ENCODE measurements at places on chromosomes 3 and 15.

- DNase-seq = no peak
These were observed 239.3 kb downstream of the IL5RA start for GRCh38 chr3:2870724-2871333.

- DNase-seq = no peak
These were observed 422.7 kb upstream of the TPRG1 start for GRCh38 chr3:188749010-188749617.

DNA sequence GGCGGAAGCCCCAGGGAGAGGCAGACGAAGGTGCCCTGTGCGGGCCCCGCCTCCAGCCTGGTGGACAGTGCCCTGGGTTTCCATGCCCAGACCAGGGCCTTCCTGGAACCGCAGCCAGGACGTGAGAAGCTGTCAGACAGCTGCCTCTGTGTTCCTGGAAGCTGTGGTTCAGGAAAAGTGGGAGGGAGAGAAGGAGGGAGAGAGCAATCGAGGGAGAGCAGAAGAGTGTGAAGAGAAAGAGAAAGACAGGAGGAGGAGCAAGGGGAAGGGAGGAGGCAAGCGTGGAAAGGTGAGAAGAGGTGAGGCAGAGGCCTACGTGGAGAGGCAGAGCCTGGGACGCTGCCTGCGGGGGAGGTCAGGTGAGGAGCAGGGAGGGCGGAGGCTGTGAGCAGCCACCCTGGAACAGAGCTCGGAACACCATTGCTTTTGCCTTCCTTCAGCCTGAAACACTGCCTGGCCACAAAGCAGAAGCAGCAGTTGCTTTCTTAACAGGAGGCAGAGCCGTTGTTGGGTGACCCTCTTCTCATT lies 18.6 kb downstream of the ZDHHC19 start:
- no peak for DNase-seq

DNA sequence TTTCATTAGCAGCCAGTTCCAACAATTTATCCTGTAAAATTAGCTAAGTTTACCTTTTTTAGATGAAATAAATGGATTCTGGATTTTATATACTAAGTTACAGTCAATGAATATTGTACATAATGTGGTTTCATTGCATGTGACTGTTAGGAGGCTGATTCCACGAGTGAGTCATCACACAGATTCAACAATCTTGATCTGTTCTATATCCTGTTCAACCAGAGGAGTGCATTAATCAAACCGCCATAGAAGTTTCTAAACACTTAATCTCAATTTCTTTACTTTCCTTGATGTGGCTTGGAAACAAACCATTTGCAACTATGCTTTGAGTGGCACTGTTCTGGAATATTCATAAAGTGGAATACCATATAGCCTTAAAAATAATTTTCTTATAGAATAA lies 15.3 kb downstream of the DNAJC13 start:
- DNase-seq = no peak

DNA sequence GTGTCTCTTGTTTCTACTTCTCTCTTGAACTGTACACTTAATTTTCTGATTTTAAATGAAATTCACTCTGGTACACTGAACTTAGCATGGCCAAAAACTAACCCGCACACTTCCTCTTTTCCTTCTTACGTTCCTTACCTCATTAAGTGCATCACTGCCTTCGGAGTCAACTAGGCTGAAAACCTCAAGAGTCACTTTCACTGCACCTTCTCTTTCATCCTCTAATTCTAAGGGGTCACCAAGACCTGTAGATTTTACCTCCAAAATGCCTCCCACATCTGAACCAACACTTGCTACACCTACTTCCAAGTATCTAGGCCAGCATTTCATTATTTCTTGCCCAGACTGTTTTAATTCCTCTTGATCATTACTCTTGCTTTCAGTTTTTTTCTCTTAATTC lies 6.6 kb downstream of the CBLB start:
- DNase-seq = no peak

- DNase-seq = no peak
These were observed 191.6 kb upstream of the STT3B start for GRCh38 chr3:31341130-31341529.

- peak; percentile 31 for DNase-seq
These were observed 2.2 kb upstream of the BNIP2 start for GRCh38 chr15:59691194-59691805.

- DNase-seq = no peak
These were observed 67.4 kb downstream of the NUP210 start for GRCh38 chr3:13352621-13353131.

DNA sequence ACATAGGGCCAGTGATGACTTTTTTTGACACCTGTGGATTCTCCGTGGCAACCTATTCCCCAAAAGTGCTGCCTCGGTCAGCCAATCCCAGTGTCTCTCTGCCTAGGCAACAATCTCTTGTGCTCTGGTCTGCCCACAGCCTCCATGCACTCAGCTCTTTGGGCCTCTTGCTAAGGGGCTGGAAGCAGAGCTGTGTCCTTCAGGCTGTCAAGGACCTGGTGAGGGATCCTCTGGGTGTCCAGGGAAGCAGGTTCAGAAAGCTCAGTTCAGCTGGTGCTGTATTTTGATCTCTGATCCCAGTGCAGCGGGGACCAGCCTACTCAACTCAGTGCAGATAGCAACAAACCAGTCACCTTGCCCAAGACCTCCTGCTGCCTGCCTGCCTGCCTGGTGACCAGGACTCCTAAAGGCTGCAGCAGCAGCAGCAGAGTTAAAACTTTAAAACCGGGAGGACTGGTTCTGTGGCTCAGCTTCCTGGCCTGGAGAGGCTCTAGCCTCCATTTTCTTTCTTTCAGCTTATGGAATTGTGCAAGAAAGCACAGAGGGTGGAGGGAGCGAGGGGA lies 6.2 kb downstream of the PAK6 start:
- DNase-seq = no peak

DNA sequence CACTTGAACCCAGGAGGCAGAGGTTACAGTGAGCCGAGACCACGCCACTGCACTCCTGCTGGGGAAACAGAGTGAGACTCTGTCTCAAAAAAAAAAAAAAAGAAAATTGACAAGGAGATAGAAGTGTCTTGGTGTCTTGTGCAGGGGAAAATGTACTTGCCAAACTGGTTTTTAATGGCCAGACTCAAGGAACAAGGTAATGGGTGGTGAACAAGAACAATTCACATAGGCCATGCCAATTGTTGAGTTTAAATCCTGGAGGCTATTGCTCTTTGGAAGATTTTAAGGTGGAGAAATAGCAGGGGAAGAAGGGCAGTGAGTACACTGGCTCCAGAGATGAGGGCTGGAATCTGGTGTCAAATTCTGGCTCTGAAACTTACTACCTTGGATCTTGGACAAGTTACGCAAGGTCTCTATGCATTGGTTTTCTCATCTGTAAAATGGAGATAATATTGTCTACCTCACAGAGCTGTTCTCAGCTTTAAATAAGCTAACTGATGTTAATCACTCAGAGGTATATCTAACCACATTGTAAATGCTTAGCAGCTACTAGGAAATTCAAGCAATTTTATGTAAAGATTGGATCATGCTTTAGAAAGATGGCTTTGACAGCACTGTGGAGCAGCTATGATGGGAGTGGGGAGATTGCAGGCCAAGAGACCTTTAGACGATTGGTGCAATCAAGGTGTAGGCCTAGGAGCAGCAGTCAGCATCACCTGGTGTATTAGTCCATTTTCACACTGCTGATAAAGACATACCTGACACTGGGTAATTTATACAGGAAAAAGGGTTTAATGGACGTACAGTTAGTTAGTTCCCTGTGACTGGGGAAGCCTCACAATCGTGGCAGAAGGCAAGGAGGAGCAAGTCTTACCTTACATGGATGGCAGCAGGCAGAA lies 78.3 kb downstream of the B3GALNT1 start:
- DNase-seq = no peak

DNA sequence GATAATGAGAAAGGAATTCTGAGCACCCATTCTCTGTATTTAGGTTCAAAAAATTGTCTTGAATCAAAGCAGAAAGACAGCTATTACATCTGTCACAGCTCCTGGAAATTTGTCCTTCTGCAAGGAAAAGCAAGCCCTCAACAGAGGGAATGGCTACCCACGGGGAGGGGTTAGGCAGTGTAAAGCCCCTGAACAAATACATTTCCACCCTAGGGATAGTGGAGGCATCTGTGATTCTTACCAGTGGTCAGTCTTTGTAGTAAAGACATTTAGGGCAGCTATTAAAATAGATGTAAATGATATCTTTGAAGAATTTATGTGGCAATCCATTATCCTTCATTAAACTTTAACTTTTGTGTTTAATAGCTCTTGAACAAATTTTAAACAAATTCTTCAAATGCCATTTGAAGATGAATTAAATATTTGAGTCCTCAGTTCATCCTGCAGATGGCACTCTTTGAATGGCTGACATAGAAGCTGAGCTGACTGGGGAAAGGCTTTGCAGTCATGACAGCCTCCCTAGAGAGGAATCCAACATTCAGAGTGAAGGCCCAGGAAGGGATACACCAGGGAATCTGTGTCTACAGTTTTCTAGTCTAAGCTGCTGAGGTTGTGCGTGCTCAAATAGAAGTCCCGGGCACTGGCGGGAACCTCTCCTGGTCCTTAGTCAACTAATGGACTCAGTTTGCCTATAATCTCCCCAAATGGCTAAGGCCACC lies 359.7 kb upstream of the ROPN1 start:
- peak; percentile 64 for DNase-seq

DNA sequence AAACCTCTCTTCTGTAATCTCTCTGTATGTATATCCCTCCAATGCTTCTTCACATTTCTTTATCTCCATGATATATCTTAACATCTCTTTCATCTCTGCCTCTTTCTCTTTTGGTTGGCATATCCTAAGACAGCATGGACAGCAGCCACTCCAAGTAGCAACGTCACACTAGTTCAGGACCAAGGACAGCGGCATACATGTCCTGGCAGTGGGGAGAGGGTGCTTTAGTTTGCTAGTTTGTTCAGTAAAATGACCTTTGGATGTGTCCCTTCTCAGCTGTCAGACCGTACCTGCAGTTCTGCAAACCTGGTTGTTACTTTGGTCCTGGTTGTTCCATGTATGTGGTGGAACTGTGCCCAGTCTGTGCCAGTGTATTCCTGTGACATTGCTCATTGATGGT lies 225.6 kb upstream of the ROPN1 start:
- peak; percentile 95 for DNase-seq

DNA sequence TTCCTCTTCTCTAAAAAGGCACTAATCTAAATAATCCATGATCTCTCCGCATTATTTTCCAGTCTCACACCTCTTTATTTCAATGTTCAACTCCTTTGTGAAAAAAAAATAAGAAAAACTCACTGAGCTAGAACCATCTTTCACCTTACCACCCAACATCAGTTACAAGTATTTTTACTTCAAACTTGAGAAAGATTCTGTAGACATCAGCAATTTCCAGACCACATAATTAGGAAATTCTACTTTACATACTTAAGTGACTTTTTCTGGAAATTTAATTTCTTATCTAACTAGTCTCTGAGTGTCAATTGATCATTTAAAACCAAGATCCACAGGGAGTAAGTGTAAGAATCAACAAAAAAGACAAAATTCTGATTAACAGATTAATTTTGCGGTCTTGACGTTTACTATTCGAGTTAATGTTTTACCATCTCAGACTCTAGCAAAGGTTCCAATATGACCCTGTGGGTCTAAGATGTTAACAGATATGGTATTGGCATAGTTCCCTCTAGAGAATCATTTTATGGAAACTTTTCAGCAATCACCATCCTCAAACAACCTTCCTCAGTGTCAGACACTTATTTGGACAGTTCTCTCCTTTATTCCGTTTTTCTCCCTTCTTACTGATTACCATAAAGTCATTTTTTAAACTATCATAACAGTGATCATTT lies 5.1 kb downstream of the ATP13A3 start:
- no peak for DNase-seq

GRCh38 chr3:195065864-195066185 lies 205.1 kb downstream of the XXYLT1 start:
- DNase-seq = no peak

- DNase-seq = no peak
These were observed 65.5 kb upstream of the ADAMTSL3 start for GRCh38 chr15:83588441-83588840.

DNA sequence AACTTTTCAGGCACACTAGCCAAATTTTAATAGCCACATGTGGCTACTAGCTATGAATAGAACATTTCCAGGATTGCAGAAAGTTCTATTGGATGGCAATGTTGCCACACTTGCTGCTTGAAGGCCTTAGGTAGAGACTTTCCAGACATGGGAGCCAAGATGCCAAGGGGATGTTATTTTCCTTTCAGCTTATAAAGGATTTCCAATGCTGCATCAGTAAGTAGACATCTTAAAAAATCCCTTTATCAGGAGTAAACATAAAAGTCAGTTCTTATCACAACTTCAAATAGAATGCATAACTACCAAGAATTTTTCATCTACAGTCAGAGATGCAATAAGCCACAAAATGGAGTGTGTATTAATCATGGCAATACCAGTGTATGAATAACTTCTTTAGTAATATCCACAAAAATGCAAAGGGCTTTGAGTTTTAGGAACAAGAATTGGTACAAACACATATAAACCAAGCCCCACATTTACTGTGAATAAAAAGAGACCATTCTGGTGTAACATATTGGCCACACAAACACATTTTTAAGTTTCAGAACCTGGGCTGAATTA lies 457.1 kb upstream of the ADAMTS9 start:
- DNase-seq = no peak

DNA sequence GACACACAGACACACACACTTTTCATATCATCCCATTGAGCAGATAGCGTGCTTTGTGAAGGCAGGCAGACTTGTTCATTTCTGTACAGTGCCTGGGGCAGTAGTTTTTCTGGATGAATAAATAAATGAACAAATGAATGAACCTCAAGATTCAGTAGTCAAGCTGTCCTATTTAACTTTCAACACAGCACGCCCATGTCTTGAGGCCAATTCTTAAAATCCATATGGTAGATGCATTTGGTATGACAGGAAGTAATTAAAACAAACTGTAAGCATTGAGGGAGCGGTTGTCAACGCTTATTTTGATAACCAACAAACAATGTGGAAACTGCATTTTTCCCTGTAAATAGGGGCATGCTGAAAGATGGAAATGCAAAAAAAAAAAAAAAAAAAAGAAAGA lies 80.0 kb upstream of the BNC1 start:
- no peak for DNase-seq

DNA sequence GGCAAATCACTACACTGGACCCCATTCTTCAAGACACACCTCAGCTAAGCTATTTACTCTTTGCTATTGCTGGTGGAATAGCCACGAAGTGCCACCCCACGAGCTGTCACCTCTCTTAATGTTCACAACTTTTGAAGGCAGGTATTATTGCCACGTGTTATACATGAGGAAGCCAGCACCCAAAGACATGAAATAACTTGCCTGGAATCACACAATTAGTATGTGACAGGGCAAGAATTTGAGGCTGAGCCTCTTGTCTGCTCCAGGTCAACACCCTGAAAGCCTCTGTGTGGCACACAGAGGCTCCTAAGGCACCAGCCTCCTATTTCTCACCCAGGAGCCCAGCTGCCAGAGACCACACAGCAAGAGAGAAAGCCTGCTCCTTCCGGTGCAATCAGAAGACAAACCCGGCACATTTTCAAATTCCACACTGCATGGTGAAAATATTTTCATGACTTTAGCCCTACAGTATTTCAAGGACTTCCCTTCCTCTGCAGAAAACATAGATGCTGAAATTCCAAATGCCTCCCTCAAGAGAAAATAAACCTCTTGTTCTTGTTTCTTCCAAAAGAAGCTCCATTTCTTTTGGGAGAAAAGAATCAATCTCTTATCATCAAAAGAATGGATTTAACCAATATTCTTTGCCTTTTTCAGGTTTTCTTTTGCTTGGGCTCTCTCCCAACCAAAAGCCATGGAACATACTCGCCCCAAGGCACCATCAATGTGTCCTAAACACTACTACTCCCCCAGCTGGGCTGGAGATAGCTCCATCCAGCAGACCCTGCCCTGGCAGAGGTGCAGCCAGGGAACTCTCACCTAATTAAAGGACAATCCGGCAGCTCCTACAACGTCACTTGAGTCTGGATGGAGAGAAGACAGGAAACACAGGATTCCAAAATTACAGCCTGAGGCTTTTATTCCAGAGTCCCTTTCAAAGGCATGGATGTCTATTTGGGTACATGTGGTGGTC lies 84.7 kb upstream of the THBS1 start:
- DNase-seq = no peak
